Skeletal muscle cell (primary cell): ENCODE measurements at places on chromosomes 5 and 9.

DNA sequence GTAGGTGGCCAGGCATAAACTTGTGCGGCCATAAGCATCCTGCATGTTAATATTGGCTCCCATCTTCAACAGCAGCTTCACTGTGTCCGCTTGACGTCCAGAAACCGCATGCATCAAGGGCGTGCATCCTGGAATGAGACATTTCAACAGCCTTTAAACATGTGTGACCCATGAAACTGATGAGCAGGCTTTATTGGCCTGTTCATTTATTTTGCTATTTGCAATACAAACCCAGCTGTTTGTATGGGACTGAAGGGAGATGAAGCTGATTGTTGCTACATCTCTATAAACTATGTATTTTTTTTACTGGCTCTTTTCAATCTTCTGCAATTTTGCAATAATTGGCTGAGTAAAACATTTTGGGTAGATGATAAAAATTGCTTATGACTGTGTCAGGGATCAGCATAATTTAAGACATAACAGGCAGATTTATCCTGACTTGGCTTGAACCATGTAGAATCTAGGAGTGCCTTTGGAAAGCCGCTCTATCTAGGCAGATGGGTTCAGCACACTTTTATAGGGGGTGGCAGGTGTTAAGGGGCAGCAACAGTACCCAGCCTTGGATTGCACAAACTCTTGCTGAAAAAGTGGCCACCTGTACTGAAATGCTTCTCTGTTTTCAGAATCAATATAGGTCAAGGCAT is 56.9 kb downstream of the ANKRD55 start:
- peak; percentile 88 for DNase-seq

GRCh38 chr5:146009020-146009419 is 72.6 kb downstream of the SH3RF2 start:
- DNase-seq: no peak

GRCh38 chr9:106287731-106288130 is 575.2 kb upstream of the ZNF462 start:
- DNase-seq: no peak

- no peak for DNase-seq
Observed at GRCh38 chr5:160773646-160774410, 78.2 kb downstream of the ATP10B start.

DNA sequence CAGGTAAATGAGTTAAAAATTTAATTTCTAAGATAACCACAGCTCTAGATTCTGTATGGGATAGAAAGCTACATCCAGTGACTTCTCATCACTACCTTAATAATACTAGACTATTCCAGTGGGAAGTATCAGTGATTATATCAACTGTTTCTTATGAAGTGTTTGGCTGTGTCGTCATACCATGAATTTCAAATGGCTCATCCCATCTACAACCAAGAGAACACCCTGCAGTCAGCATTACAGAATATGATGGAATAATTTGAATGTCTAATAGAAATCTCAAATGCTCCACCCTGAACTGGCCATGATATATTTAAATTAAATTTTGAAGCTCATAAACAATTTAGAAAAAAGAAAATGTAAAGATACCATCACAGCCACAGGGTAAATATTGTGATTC is 245.0 kb downstream of the ADAMTSL1 start:
- DNase-seq: no peak

- no peak for DNase-seq
Observed at GRCh38 chr9:114386886-114387679, 699 bp downstream of the AKNA start.

DNA sequence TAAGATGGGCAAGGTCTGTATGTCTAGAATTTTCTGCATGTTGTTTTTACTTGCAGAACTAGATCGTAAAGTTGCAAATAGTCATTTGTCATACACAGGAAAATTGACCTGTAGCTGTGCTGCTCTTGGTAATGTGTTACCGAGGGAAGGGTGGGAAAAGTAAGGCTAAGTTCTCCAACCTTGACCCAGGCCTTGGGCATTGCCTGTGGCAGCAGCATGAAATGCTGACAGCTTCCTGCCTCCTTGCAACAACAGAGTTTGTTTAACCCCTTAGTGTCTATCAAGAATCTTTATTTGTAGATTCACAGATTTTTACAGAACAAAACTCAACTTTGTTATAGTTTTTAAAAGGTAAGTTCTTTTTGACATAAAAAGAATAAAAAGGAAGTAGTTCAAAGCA is 48.3 kb downstream of the ERCC6L2 start:
- no peak for DNase-seq

GRCh38 chr9:136463578-136463977 is 19.3 kb downstream of the SEC16A start:
- no peak for DNase-seq

GRCh38 chr5:71475788-71476384 is 20.4 kb downstream of the BDP1 start:
- no peak for DNase-seq

GRCh38 chr5:103808464-103809106 is 246.0 kb upstream of the NUDT12 start:
- peak; percentile 19 for DNase-seq

DNA sequence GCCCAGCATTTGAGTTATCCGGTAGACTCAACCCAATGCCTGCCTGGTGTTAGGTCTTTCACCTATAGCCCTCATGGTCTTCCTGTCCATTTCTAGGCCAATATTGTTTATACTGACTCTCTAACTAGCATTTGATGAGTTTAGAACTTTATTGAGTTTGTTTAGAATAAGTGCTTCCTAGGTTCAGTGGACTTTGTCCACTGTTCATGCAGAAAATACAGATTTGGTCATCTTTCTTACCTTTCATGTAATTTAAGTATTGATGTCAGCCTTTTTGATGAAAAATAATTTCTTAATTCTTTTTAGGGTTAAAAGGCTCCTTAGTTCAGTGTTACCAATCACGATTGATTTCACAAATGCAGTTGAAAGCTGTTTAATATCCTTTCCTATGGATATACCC is 22.0 kb downstream of the CYSTM1 start:
- DNase-seq: no peak

- no peak for DNase-seq
Observed at GRCh38 chr9:87564111-87564510, 66.4 kb downstream of the DAPK1 start.

DNA sequence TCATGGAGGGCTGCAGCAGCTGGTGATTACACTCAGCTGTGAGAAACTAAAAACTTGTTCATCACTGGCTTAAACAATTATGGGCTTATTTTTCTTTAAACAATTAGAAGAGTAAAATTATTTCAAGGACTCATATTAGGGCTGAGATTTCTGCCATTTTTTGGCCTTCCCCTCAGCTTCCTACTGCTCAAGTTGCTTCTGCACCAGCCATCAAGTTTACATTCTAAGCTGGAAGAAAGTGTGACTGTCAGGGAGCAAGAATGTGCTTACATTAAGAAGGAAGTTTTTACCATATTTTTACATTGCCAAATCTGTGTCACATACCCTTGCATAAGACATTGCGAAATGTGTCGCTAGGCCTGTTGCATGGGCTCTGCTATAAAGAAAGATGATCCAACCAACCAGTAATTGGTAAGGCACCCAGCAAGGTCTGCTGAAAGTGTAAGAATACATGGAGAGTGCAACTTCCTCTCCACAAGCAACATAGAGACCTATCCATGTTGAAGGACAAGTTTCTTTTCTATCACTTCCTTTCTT is 260.3 kb upstream of the CDH10 start:
- no peak for DNase-seq

- no peak for DNase-seq
Observed at GRCh38 chr9:80143899-80144298, 572.1 kb downstream of the TLE4 start.

- no peak for DNase-seq
Observed at GRCh38 chr5:170571875-170572852, 68.3 kb downstream of the KCNIP1 start.

DNA sequence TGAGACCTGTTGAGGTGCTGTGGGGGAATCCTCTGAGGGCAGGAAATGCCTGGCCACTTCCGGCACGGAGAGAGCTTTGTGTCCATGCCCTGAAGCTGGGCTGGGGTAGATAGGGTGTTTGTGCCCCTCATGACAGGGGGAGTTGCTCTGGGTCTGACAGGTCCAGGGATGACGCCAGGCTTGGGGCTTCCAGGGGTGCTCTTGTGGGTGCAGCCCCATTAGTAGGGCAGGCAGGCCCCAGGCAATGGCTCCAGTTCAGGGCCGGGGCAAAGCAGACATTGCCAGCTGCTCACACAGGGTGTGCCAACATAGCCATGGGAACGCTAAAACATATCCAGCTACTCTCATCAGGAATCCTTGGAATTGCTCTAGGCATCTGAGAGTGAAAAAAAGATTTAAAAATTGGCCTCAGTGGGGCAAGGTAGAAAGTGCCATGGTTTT is 21.1 kb downstream of the PITX1 start:
- DNase-seq: no peak

DNA sequence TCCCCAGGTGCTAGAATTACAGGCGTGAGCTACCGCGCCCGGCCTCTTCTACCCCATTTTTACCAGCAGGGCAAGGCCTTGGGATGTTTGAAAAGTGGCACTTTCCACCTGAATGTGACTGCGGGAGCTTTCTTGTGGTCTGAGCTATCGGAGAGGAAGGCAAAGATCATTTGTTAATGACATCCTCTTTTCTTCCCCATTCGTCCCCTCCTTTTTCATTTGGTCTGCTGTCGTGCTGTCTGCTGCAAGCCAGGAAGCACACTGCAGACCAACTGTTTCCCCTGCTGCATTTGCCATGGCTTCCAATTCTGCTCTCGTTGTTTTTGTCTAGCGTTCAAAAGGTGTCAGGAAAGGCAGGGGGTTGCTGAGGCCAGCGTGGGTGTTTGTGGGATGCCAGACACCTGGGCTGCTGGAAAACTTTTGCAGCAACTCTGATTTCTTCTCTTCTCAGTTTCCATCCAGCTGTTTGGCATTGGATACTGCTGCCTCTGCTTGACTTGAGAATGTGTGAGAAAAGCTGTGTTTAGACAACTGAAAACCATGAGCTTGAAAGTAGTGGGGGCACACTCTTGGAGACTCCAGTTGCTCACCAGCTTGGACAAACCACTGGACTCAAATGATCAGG is 196.4 kb upstream of the MSX2 start:
- no peak for DNase-seq

GRCh38 chr5:132233811-132234683 is 6.4 kb upstream of the P4HA2 start:
- DNase-seq: no peak

GRCh38 chr5:126911986-126912385 is 118.4 kb downstream of the MARCHF3 start:
- DNase-seq: no peak

- DNase-seq: peak; percentile 23
Observed at GRCh38 chr9:17021387-17021970, 113.4 kb upstream of the CNTLN start.

- DNase-seq: no peak
Observed at GRCh38 chr9:132231019-132231701, 69.3 kb downstream of the NTNG2 start.

DNA sequence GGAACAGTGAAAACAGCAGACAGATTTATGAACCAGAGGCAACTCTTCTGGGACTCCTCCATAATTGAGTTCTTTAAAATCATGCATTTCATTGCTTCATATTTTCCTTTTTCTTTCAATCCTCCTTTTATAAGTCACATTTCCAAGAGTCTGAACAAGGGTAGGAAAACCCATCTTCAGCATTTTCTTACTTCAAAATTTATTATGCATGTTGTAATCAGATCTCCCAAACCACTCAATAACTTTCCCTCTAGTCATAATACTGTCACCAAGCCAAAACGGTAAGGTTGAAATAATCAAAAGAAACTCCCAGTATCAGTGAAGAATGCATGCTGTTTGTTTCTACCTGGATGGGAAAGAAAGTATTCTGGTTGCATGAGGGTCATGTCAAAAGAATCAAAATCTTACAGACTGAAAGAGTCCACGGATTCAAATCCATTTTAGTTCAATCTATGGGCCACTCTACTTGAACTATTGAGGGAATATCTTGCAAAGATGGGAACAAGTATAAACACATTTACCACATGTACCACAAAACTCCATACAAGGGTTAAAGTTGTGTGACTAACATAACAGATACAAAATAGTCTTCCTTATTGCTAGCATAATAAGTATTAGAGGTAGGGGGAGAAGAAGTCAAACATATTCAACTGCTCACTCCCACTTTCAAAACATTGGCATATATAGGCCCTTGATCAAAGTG is 797.3 kb downstream of the MAT2B start:
- peak; percentile 24 for DNase-seq

DNA sequence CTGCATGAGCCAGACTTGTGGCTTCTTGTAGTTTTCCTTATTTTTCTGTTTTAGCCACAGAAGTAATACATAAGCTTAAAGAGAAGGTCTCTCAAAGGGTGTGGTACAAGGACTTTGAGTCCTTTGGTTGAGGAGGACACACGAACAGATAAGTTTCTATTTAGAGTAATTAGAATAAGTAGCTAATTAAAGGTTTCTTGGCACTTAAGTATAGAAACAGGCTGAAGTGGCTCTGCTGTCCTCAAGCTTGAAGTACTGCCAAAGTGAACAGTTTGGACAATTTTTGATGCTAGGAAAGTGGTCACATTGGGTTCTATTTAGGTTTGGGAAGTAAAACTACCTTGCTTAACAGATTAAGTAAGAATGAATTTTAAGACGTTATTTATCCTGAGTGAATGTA is 278.3 kb upstream of the MPDZ start:
- no peak for DNase-seq

GRCh38 chr5:145902421-145902820 is 29.6 kb upstream of the GRXCR2 start:
- peak; percentile 28 for DNase-seq

- DNase-seq: no peak
Observed at GRCh38 chr5:146732962-146733361, 145.6 kb downstream of the PPP2R2B start.

DNA sequence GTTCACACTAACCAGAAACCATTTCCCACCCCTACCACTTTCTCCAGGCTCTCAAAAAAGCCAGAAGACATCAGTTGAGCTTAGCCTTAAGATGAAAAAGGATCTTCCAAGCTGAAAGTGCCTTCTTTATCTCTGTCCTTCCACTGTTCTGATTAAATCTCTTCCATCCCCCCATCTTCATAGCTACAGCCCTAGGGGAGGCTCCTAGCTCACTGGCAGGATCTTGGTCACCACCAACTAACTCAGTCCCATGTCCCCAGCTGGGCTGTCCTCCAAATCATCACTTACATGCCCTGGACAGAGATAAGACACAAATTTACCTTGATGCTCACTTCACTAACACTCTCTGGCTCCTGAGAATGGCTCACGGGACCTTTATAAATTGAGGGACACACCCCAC is 14.3 kb downstream of the LCP2 start:
- DNase-seq: no peak

DNA sequence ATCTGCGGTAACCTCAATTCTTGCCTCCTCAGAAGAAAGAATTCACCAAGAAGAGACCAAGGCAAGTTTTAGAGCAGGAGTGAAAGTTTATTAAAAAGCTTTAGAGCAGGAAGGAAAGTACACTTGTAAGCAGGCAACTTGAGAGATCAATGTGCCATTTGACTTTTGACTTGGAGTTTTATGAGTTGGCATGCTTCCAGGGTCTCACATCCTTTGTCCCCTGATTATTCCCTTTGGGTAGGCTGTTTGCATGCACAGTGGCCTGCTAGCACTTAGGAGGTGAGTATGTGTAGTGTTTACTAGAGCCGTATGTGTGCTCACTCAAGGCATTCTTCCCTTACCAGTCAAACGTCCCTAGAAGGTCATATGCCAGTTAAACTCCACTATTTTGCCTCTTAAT is 111.0 kb upstream of the RAI14 start:
- DNase-seq: no peak

- no peak for DNase-seq
Observed at GRCh38 chr9:92432972-92433548, 8.8 kb upstream of the OMD start.
